ENCODE measurements at places on chromosomes 5 and 9. TPM values are rescaled to one million over a fixed set of nuclear protein-coding genes. Genes with fewer than 3 reads are reported as not detected.

The RELL2 gene
- 2.2 TPM for total RNA-seq

The C9orf78 gene
- total RNA-seq, result 33.6 TPM

The TAF11L10 gene
- not detected for total RNA-seq

The FGFR4 gene
- total RNA-seq, result 20.1 TPM

The FUT7 gene
- not detected for total RNA-seq

The PCDHGA4 gene
- total RNA-seq, result 8.9 TPM

The DRD1 gene
- total RNA-seq, result under 0.01 TPM

The ANKRD18B gene
- 0.87 TPM for total RNA-seq

The FRMPD1 gene
- not detected for total RNA-seq

The GNA14 gene
- 0.15 TPM for total RNA-seq

The VPS13A gene
- 34.1 TPM for total RNA-seq

The NOXA1 gene
- total RNA-seq, result 0.73 TPM

The DAP gene
- total RNA-seq, result 74.9 TPM

The SNCB gene
- total RNA-seq, result 0.33 TPM

Measured in smooth muscle cell of trachea (primary cell).